Parietal lobe (tissue), 2 donors: ENCODE measurements at places on chromosomes 2 and 18. TPM values are rescaled to one million over a fixed set of nuclear protein-coding genes. Genes with fewer than 3 reads are reported as not detected.

The COLEC11 gene
- total RNA-seq = 0.31 TPM

The XPO1 gene
- 623 TPM for total RNA-seq

The ANKRD53 gene
- 1.9 TPM for total RNA-seq

The SATB2 gene
- total RNA-seq = 826 TPM

The SERPINB11 gene
- total RNA-seq = not detected

The OBSL1 gene
- total RNA-seq = 79.5 TPM

The TP53I3 gene
- 17.2 TPM for total RNA-seq
